ENCODE measurements at places on chromosomes 3 and 15. TPM values are rescaled to one million over a fixed set of nuclear protein-coding genes. Genes with fewer than 3 reads are reported as not detected.

DNA sequence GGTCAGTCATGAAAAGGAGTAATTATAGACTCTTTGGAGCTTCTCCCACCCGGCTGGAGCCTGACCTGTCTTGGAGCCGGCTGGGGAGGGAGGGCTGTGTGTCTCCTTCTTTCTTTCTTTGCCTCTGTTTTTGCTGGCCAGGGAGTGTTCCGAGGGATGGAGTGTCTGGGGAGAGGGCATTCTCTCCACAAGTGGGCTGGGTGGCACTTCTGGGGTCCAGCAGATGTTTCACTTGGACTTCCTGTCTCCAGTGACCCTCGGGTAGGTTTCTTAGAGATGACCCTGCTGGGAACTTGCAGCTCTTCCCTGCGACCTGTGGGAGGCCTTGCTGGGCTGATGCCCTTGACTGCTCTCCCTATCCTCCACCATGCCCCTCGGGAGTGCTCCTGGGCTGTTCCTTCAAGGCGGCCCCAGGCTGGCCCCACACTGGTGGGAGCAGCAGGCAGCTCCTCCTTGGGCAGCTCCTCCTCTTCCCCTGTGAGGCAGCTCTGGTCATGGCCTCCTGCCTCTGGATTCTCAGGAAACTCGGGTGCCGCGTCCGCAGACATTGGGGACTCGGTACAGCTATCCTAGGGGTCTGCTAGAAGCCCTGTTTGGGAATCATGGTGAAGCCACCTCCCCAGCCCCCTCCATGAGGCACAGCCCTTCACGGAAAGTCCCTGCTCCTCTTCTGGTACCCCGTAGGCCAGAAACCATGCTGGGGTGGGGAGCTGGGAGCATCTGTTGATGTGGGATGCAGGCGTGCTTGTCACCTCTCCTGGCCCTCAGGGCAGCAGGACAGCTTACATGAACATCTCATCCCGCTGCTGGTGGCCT lies 44.9 kb downstream of the APBA2 start:
- H3K36me3 ChIP-seq: no peaks in the 10 kb centered on the region
- peaks cover 7% of the 10 kb centered on the region for H3K4me1 ChIP-seq
- peak; percentile 72 for DNase-seq
- no peaks in the 10 kb centered on the region for H3K27me3 ChIP-seq
- H3K4me3 ChIP-seq: no peak overlapping the region

DNA sequence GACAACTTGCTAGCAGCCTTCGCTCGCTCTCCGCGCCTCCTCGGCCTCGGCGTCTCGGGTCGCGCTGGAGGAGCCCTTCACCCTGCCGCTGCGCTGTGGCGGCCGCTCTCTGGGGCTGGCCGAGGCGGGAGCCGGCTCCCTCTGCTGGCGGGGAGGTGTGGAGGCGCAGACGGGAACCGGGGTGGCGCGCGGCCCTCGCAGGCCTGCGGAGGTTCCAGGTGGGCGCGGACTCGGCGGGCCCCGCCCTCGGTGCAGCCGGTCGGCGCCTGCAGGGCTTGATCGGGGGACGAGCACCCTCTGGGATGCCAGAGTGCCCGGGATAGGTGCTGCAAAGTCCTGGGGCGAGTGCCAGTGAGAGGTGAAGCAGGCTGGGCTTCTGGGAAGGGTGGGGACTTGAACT lies 989.9 kb downstream of the ROBO2 start:
- no peaks in the 10 kb centered on the region for H3K27me3 ChIP-seq
- no peaks in the 10 kb centered on the region for H3K36me3 ChIP-seq
- no peaks in the 10 kb centered on the region for H3K4me1 ChIP-seq
- H3K4me3 ChIP-seq: no peak overlapping the region
- no peak for DNase-seq

GRCh38 chr3:129085165-129085715 lies 24.7 kb downstream of the GP9 start:
- no peaks in the 10 kb centered on the region for H3K4me1 ChIP-seq
- H3K4me3 ChIP-seq: no peak overlapping the region
- no peaks in the 10 kb centered on the region for H3K36me3 ChIP-seq

DNA sequence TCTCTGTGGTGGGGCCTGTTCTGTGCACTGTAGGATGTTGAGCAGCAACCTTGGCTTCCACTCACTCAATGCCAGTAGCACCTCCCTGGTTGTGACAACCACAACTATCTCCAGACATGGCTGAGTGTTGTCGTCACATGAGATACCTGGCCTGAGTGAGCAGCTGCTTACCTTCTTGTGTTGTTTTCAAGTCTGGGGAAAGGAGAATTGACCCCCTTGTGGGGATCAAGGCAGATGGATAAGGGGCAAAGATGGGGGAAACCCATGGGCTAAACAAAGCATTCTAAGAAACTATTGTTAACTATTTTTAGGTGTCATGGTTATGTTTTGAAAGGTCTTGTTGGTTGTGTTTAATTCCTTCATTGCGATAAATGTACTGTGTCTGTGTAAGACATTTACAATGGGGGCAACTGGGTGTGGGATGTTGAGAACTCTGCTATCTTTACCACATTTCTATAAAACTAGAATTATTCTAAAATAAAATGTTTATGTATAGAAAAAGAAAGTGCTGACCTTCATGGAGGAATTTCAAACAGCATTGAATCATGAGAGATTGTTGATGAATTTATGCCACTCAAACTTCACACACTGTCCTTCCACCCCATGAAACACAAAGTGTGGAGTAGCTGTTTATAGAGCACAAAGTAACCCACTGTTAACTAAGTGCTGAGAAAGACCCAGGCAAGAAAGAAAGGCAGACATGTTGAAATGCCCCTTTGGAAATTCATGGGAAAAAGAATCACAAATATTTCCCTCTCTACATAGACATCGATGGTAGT lies 48.4 kb upstream of the SPTSSB start:
- H3K4me3 ChIP-seq: no peak overlapping the region
- H3K27me3 ChIP-seq: no peaks in the 10 kb centered on the region
- H3K4me1 ChIP-seq: peaks cover 3% of the 10 kb centered on the region

DNA sequence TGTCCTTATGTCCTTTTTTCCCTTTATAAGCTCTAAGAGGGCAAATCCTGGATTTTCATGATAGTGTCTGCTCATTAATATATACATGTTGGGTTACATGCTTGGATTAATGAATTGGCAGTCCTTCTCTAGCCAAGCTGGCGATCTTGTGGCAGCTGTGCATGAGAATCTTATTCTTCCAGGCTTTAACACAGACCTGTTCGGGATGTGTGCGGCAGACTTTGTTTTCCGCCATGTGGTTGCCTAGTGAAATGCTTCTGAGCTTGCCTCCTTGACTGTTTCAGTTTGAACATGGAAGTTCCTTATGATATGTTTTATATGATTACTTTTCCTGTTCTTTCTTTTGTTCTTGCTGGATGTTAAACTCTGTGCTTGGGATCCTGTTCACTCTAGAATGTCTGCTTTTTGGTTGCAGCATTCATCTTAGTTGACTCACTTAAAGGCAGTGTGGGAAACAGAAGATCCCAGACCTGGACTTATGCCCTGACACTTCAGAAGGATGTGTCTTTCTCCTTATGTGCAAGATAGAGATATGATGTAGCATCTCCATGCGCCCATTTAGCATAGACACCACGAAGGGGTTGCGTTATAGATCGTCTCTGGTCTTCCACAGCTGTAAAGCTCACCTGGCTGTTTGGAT lies 7.2 kb downstream of the CHCHD6 start:
- DNase-seq: no peak
- no peak overlapping the region for H3K4me3 ChIP-seq
- no peaks in the 10 kb centered on the region for H3K4me1 ChIP-seq
- no peak overlapping the region for H3K27ac ChIP-seq
- H3K36me3 ChIP-seq: no peaks in the 10 kb centered on the region
- no peaks in the 10 kb centered on the region for H3K27me3 ChIP-seq

GRCh38 chr15:67822537-67823313 lies 2.6 kb upstream of the SKOR1 start:
- peak overlapping the region; percentile 65 for H3K4me3 ChIP-seq
- peaks cover 48% of the 10 kb centered on the region for H3K4me1 ChIP-seq
- no peaks in the 10 kb centered on the region for H3K36me3 ChIP-seq
- peak; percentile 61 for DNase-seq
- peaks cover 92% of the 10 kb centered on the region for H3K27me3 ChIP-seq
- no peak overlapping the region for H3K27ac ChIP-seq

- peak overlapping the region; percentile 44 for H3K4me3 ChIP-seq
- peaks cover 22% of the 10 kb centered on the region for H3K27me3 ChIP-seq
- H3K36me3 ChIP-seq: no peaks in the 10 kb centered on the region
- peaks cover 20% of the 10 kb centered on the region for H3K4me1 ChIP-seq
Observed at GRCh38 chr3:13072239-13072599, 1.0 kb downstream of the IQSEC1 start.

DNA sequence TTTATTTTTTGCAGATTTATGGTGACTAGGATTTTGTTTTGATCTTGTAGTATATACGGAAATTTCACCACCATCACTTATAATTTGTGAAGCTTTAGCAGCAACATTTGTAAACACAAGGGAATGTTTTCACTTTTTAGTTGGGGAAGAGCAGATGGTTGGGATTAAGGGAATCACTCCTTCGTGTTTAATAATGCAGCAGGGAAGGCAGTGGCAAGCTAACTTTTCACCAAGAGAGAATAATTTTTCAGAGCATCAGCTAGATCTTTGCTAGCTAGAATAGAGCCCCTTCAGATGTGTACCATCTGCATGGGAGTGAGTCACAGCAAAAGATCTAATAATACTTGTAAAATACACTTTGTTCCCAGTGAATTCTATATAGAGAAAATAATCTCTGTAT lies 632.7 kb downstream of the CADM2 start:
- no peaks in the 10 kb centered on the region for H3K27me3 ChIP-seq
- H3K4me3 ChIP-seq: no peak overlapping the region
- DNase-seq: no peak
- H3K27ac ChIP-seq: no peak overlapping the region
- H3K4me1 ChIP-seq: no peaks in the 10 kb centered on the region
- no peaks in the 10 kb centered on the region for H3K36me3 ChIP-seq

- H3K4me3 ChIP-seq: no peak overlapping the region
- no peaks in the 10 kb centered on the region for H3K27me3 ChIP-seq
- H3K36me3 ChIP-seq: peaks cover 43% of the 10 kb centered on the region
- H3K4me1 ChIP-seq: peaks cover 4% of the 10 kb centered on the region
Observed at GRCh38 chr15:85749261-85750151, 45.2 kb downstream of the KLHL25 start.

DNA sequence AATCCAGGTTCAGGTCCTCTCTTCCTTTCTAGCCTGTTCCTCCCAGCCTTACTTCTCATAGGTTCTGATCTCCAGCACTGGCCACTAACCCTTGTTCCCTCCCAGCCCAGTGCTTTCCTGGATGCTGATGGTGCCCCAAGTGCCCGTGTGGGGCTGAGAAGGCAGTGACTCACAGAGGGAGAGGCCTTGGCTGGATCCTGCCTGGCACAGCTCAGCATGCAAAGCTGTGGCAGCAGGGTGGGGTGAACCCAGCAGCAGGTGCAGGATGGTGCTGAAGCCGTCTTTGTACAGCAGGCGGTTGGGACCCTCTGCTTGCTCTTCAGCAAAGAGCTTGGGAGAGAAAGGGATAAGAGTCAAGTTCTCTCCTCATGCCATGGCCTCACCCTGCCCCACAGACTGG lies 7.6 kb downstream of the LPCAT4 start:
- no peaks in the 10 kb centered on the region for H3K27me3 ChIP-seq
- no peak for DNase-seq
- peaks cover 39% of the 10 kb centered on the region for H3K36me3 ChIP-seq
- peaks cover 5% of the 10 kb centered on the region for H3K4me1 ChIP-seq
- H3K4me3 ChIP-seq: no peak overlapping the region

DNA sequence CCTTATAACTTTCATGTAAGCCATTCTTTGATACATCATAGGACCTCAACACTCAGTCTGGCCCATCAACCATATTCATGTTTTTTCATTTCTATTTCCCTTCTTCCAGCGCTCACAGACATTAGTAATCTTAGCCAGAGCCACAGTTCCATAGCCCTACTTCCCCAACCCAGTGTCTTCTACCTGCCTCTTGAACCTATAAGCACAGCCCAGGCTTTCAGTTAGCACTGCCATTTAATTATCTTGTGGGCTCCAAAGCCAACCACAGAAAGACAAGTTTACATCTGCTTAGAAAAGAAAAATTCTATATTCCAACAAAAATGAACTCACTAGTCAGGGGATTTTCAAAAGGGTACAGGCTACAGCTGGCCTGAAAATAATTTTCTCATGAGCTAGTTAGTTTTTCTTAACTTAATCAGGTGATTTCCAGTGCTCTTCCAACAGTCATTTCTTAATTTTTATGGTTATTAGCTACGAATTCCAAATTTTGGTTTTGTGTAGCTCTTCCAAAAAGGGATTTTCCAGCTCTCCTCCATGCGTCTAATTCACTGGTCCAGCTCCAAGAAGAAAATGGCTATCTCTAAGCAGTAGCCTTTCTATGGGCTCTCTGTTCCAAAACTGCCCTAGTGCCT lies 13.7 kb downstream of the CD200 start:
- H3K27me3 ChIP-seq: no peaks in the 10 kb centered on the region
- H3K36me3 ChIP-seq: no peaks in the 10 kb centered on the region
- no peak overlapping the region for H3K27ac ChIP-seq
- peaks cover 16% of the 10 kb centered on the region for H3K4me1 ChIP-seq

- peaks cover 15% of the 10 kb centered on the region for H3K4me1 ChIP-seq
- DNase-seq: no peak
- H3K4me3 ChIP-seq: no peak overlapping the region
- H3K27me3 ChIP-seq: peaks cover 22% of the 10 kb centered on the region
Observed at GRCh38 chr3:49867871-49868321, 1.8 kb downstream of the CAMKV start.

- peak overlapping the region; percentile 92 for H3K27ac ChIP-seq
- no peaks in the 10 kb centered on the region for H3K36me3 ChIP-seq
- no peak for DNase-seq
- H3K4me3 ChIP-seq: no peak overlapping the region
- peaks cover 40% of the 10 kb centered on the region for H3K4me1 ChIP-seq
- no peaks in the 10 kb centered on the region for H3K27me3 ChIP-seq
Observed at GRCh38 chr3:57226176-57226575, 1.4 kb upstream of the APPL1 start.

DNA sequence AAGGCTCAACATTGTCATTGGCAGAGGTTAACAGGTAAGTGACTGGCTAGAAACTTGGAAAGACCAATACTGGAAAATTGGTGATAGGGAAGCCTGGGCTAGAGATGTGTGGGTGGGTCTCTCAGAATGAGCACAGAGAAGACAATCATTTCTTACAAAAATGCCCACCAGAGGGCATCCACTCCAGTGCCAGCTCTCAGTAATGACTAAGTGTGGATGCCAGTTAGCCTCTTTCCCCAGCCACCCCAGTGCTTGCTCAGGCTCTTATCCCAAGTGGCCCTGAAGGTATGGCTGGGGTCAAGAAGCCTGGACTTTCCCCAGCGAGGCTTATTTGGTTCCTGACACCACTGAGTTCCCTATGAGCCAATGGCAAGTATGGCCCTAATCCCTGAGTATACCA lies 115.9 kb upstream of the ST8SIA2 start:
- DNase-seq: no peak
- no peaks in the 10 kb centered on the region for H3K36me3 ChIP-seq
- no peaks in the 10 kb centered on the region for H3K27me3 ChIP-seq
- no peak overlapping the region for H3K27ac ChIP-seq
- no peaks in the 10 kb centered on the region for H3K4me1 ChIP-seq

GRCh38 chr15:96252148-96252547 lies 78.4 kb upstream of the NR2F2 start:
- no peaks in the 10 kb centered on the region for H3K27me3 ChIP-seq
- DNase-seq: no peak
- peaks cover 24% of the 10 kb centered on the region for H3K36me3 ChIP-seq
- H3K27ac ChIP-seq: no peak overlapping the region

GRCh38 chr15:89781055-89781454 lies 4.9 kb downstream of the MESP2 start:
- H3K27ac ChIP-seq: peak overlapping the region; percentile 14
- no peaks in the 10 kb centered on the region for H3K36me3 ChIP-seq
- H3K4me3 ChIP-seq: no peak overlapping the region
- peaks cover 12% of the 10 kb centered on the region for H3K4me1 ChIP-seq

GRCh38 chr3:38490281-38491030 lies 5.7 kb upstream of the EXOG start:
- no peaks in the 10 kb centered on the region for H3K36me3 ChIP-seq
- H3K27ac ChIP-seq: no peak overlapping the region
- DNase-seq: no peak

SPINK8 gene
- not detected for total RNA-seq

GP5 gene
- 0.79 TPM for total RNA-seq

OXTR gene
- 0.79 TPM for total RNA-seq

MCTP2 gene
- total RNA-seq: 124 TPM

CORO2B gene
- total RNA-seq: 3.6 TPM

OCA2 gene
- 0.91 TPM for total RNA-seq

Measured in spleen (tissue), 13 donors.